ENCODE measurements at places on chromosomes 3 and 15. TPM values are rescaled to one million over a fixed set of nuclear protein-coding genes. Genes with fewer than 3 reads are reported as not detected.

The SPATA12 gene
- not detected for total RNA-seq

GRCh38 chr15:69976366-69976994 is 121.2 kb downstream of the TLE3 start:
- no peak overlapping the region for H3K4me3 ChIP-seq
- peaks cover 55% of the 10 kb centered on the region for H3K27me3 ChIP-seq
- H3K36me3 ChIP-seq = no peaks in the 10 kb centered on the region
- DNase-seq = no peak
- H3K4me1 ChIP-seq = no peaks in the 10 kb centered on the region

GRCh38 chr3:133329626-133330025 is 70.2 kb upstream of the BFSP2 start:
- no peaks in the 10 kb centered on the region for H3K4me1 ChIP-seq
- no peak overlapping the region for H3K27ac ChIP-seq
- H3K4me3 ChIP-seq = no peak overlapping the region
- H3K27me3 ChIP-seq = no peaks in the 10 kb centered on the region

DNA sequence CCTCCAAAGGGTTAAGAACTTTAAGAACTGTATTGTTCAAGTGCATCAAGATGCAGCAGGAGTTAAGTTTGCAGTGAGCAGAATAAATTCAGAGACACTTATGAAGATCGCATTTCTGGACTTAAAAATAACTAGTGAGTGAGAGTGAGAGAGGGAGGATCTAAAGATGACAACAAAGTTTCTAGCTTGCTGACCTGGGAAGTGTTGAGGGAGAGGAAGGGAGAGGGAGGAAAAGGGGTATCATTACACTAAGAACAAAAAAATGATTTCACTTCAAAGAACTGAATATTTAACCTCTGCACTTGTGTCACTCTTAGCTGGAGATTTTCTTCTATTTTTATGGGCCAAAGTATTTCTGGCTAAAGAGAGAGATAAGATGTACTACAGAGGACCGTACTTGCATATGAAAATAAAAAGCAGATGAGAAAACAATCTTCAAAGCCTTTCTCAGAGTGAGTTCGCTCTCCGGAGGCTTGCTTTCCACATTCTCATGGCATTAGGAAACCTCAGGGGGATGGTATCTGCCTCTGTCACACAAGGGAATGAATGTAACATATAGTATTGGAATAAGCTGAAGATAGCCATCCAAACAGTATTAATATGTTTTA is 91.4 kb upstream of the TJP1 start:
- H3K27me3 ChIP-seq = no peaks in the 10 kb centered on the region
- no peak overlapping the region for H3K27ac ChIP-seq
- peak; percentile 10 for DNase-seq

The FEM1B gene
- 55.7 TPM for total RNA-seq

DNA sequence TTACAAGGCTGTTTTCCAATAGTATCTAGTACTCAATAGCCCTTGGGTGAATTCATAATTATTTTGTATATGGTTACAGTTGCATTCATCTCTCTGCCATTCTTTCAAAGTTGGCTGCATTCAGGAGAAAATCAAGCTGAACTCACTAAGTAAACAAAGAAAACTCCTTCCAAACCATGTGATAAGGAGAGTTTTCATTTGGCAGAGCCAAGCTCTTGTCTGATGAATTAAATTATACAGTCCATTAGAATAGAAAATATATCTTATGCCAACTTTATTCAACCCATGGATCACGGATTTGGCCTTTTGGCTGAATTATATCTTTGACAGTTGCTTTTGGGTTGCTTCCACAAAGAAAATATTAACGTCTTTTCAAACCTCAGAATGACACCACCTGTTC is 272.3 kb upstream of the ROBO1 start:
- H3K4me3 ChIP-seq = no peak overlapping the region
- no peaks in the 10 kb centered on the region for H3K4me1 ChIP-seq
- no peaks in the 10 kb centered on the region for H3K36me3 ChIP-seq
- no peaks in the 10 kb centered on the region for H3K27me3 ChIP-seq
- H3K27ac ChIP-seq = no peak overlapping the region
- no peak for DNase-seq

DNA sequence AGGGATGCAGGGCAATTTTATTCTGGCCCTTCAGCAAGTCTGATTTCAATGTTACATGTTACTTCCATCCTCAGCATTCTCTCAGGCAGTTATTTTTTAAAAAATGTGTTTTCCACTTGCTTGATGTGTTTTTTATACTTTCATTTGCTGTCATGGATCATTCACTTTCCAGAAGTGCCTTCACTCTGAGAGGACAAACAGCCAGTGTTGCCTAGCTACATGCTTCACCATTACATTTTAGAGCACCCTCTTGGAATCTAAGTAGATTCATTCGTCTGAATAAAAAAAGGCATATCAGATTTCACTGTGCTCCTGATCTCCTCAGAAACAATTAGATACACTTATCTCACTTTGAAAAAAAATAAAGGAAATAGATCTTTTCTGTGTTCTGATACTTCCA is 93.6 kb upstream of the POU1F1 start:
- H3K4me3 ChIP-seq = no peak overlapping the region
- DNase-seq = no peak
- H3K4me1 ChIP-seq = no peaks in the 10 kb centered on the region
- no peak overlapping the region for H3K27ac ChIP-seq
- no peaks in the 10 kb centered on the region for H3K36me3 ChIP-seq

The IMPG2 gene
- 0.83 TPM for total RNA-seq

The GOLGA8J gene
- total RNA-seq = not detected

DNA sequence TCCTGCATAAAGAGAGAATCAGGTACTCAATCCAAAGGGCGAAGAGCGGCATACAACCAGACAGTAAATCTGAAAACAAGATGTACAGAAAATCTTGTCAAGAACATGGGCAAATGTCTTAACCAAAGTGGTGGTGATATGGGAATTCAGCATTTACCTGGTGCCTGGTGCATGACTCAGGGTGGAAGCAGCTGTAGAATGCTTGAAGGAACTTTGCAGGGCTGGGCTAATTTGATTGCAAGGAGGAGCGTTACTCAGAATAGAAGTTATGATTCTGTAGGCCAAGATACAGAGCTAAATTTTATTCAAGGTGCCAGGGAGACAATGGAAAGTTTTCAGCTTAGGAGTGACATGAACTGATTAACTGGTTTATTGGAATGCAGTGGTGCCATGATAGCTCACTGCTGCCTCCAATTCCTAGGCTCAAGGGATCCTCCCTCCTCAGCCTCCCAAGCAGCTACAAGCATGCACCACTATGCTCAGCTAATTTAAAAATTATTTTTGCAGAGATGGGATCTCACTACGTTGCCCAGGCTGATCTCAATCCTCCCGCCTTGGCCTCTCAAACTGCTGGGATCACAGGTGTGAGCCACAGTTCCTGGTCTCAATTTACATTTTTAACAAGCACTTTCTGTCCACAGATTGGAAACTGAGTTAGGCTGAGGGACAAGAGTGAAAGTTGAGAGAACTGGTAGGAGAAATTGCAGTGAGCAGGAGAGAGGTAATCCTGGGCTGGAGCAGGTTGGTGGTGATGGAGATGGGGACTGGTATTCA is 91.5 kb upstream of the TBC1D5 start:
- DNase-seq = no peak
- H3K36me3 ChIP-seq = no peaks in the 10 kb centered on the region
- no peaks in the 10 kb centered on the region for H3K4me1 ChIP-seq
- H3K27ac ChIP-seq = no peak overlapping the region
- H3K4me3 ChIP-seq = no peak overlapping the region

The CCDC50 gene
- total RNA-seq = 143 TPM
